Stimulated activated CD8-positive, alpha-beta memory T cell treated with anti-CD3 and anti-CD28 coated beads, Interleukin-4, amount 100 ng/mL, for 4 hours (primary cell): ENCODE measurements at places on chromosomes 3 and 15.

DNA sequence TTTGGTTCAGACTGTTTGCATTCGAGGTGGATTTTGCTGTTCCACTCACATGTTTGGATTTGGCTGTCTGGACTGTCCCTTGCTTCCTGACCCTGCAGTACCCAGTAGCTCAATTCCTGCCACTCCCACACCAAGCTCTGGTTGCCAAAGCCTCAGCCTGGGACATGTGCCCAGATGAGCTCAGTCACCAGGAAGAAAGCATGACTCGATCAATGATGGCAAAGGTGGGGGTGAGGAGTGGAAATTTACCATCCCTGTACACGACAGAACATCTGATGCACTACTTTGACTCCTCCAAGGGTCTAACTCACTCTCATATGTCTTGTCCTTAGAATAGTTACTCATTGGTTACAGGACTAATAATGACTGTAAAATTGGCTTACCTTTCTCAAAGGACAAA lies 45.2 kb downstream of the ZNF385D start:
- no peak for DNase-seq

DNA sequence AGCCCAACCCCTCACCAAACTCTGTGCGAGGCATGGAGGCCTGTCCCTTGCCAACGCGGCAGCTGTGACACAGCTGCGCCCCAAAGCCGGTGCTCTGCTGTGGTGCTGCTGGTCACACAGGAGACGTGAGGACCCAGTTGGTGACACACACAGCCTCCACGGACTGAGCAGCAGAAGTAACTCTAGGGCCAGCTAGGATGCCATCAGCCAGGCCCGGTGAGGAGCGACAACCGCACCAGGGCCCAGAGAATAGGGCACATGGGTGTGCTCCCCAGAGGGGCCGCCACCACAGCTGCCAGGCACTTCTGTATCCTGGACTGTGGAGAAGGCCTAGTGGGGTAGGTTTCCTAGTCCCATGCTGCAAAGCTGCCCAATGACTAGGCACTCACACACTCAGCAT lies 10.7 kb downstream of the ZXDC start:
- DNase-seq, result no peak

DNA sequence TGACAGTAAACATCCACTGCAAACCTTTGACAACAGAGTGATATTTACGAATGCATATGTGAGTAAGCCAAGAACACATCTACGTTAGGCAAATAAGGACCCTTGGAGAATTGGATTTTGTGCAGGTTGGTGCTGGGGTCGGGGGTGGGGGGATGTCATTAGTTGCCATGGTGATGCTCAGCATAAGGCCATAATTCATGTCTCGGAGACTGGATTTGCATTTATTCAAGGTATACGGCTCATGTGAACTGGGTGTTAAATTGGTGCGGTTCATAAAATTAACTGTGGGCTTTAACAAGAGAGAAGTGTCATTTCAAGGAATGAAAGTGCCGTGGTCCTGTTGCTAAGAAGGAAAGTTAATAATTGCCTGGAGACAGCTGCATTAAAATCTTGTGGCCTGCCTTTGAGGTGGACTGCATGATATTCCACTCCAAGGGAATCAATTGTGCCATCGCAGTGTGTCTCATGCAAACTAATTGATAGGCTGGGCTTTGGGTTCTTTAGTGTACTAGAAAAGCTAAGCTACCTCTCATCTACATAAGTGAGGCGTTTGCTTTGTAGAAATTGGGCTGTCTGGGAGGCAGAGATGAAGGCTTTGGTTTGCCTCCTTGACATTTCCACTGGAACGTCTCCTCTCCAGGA lies 228.9 kb upstream of the FEZF2 start:
- no peak for DNase-seq

DNA sequence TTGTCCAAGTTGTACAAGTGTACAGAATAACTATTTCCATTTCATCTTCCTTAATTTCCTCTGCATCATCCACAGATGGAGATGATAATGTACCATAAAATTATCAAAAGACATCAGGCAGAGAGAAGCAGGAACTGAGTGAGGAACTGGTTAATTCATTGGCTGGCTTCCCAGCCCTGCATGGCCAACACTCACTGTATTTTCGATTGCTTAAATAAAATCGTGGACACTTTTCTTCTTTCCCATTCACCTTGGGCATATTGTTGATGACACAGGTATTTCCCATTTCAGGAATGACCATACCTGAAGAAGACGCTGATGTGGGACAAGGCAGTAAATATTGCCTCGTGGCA lies 144.2 kb upstream of the ABHD17C start:
- DNase-seq, result no peak

GRCh38 chr15:69232765-69233164 lies 65.9 kb upstream of the PAQR5 start:
- DNase-seq, result no peak
